ENCODE measurements at places on chromosomes 4 and X. TPM values are rescaled to one million over a fixed set of nuclear protein-coding genes. Genes with fewer than 3 reads are reported as not detected.

The GSX2 gene
- not detected for total RNA-seq

The CXCL11 gene
- total RNA-seq, result not detected

The KDM5C gene
- 45.2 TPM for total RNA-seq

- no peak for DNase-seq
- no peak overlapping the region for H3K4me3 ChIP-seq
- H3K36me3 ChIP-seq, result no peaks in the 10 kb centered on the region
- no peak overlapping the region for H3K27ac ChIP-seq
- H3K4me1 ChIP-seq, result no peaks in the 10 kb centered on the region
- H3K27me3 ChIP-seq, result no peaks in the 10 kb centered on the region
Measured at GRCh38 chr4:98474408-98474844, 184.0 kb downstream of the TSPAN5 start.

DNA sequence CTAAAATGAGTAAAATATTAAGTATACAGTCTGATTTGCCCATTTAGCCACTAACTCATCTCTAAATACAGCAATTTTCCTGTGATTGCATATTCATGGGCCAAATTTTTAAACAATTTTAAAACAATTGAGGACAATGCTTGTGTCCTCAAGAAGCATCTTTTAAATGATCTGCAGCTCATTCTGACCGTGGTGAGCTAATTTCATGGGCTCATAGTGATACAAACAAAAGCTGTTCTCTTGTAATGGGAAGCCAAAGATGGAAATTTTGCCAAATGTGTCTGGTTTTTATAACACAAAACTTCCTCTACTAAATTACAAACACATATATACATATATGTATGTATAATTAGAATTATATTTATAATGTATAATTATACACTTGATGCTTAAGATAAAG is 39.7 kb downstream of the HMGB2 start:
- peaks cover 12% of the 10 kb centered on the region for H3K36me3 ChIP-seq
- no peaks in the 10 kb centered on the region for H3K4me1 ChIP-seq
- DNase-seq, result no peak
- no peaks in the 10 kb centered on the region for H3K27me3 ChIP-seq
- H3K27ac ChIP-seq, result no peak overlapping the region
- no peak overlapping the region for H3K4me3 ChIP-seq

GRCh38 chr4:116229420-116229819 is 856.0 kb downstream of the TRAM1L1 start:
- no peak overlapping the region for H3K27ac ChIP-seq
- no peak for DNase-seq
- H3K27me3 ChIP-seq, result no peaks in the 10 kb centered on the region
- H3K4me1 ChIP-seq, result no peaks in the 10 kb centered on the region
- H3K36me3 ChIP-seq, result no peaks in the 10 kb centered on the region

- no peak overlapping the region for H3K4me3 ChIP-seq
- no peak overlapping the region for H3K27ac ChIP-seq
- no peaks in the 10 kb centered on the region for H3K4me1 ChIP-seq
- H3K27me3 ChIP-seq, result no peaks in the 10 kb centered on the region
Measured at GRCh38 chr4:53551958-53552357, 39.3 kb downstream of the LNX1 start.

Data from heart left ventricle (tissue), 16 donors.